ENCODE measurements at places on chromosomes 3 and 15.

GRCh38 chr3:136658946-136659682, 93.1 kb downstream of the STAG1 start:
- no peak for DNase-seq

DNA sequence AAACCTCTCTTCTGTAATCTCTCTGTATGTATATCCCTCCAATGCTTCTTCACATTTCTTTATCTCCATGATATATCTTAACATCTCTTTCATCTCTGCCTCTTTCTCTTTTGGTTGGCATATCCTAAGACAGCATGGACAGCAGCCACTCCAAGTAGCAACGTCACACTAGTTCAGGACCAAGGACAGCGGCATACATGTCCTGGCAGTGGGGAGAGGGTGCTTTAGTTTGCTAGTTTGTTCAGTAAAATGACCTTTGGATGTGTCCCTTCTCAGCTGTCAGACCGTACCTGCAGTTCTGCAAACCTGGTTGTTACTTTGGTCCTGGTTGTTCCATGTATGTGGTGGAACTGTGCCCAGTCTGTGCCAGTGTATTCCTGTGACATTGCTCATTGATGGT, 225.6 kb upstream of the ROPN1 start:
- no peak for DNase-seq

- DNase-seq: no peak
Measured at GRCh38 chr3:1288805-1289494, 196.1 kb downstream of the CNTN6 start.

DNA sequence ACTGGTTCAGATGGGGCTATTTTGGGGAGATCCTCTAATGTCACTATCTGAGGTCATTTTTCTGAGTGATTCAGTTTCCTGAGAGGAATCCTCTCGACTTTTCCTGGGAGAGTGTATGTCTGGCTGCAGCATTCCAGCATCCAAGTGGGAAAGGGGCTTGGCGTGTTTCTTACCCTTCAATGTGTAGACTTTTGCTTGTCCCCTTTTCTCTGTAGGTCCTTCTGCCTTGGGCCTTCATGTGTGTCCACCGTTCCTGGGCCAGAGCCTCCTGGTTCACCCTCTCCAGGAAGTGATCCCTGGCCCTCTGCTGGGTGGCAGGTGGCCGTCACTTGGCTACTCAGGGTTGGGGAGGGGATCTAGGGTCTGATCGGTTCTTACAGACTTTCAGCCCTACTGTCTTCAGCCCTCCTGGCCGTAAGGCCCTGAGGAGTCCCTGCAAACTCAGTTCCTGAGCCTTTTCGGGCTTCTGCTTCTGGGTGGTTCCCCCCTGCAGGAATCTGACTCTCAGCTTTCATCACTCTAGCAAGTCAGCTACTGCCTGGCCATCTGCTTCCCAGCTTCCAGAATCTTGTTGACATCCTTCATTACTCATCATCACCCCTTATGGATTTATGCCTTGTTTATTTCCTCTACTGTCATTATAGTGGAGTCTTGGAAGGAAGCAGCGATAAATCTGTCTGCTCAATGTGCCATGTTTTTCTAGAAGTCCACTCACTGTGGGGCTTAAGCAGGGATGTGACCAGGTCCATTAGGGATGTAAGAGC, 36.5 kb downstream of the GOLGA6L10 start:
- no peak for DNase-seq

DNA sequence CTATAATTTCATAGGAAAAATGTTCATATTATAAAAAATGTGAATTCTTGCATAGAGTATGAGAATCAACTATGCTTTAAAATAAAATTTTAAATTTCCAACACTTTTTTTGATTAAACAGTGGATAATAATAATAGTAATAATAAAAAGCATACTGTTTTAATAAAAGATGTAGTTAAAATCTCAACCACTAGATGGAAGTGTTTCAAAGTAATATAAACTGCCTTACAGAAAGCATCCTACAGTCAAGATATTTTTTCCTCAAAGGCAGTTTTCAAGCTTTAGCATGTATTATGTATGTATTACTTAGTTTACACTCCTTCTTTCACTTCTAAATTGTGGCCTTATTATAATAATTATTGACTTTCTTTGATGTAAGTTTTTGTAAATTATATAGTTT, 217.5 kb downstream of the CHL1 start:
- DNase-seq: no peak

GRCh38 chr15:57227899-57228298, 148.4 kb upstream of the CGNL1 start:
- no peak for DNase-seq

DNA sequence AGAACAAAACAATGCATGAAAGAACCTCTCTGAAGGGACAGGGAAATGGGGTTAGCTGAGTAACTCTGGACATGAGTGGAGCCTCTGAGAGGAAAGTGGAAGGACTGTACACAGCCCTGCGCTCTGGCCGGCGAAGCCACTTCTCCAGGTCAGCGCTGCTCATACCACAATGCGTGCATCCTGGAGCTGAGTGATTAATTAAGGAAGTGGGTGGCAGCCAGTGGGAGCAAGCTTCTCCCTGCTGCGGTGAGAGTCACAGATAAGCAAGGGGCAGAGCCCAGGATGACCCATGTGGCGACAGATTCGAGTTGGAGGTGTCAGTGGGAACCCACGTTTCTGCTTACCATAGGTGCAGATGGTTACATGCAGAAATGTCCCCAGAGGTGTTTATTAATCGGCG, 48.0 kb downstream of the KLF15 start:
- DNase-seq: no peak

Data from stimulated activated CD8-positive, alpha-beta memory T cell treated with anti-CD3 and anti-CD28 coated beads, Interleukin-2, amount 100 ng/mL, for 1 hour (primary cell).